ENCODE measurements at places on chromosomes 7 and 10.

DNA sequence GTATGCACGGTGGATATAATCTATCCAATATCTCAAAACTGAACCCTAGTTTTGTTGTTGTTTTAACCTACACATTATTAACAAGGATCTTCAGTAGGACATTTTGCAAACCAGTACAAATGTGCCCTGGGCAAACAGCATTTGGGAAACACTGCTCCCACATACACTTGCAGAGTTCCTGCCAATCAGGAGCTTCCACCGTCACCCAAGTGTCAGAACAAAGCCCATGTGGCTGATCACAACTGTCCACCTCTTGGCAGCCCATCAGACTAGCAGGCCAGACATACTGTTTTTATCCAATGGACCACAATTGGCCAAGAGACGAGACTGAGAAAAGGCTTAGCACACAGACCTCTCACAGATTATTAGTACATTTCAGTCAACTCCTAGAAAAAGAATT is 200.4 kb downstream of the FAM107B start:
- DNase-seq, result no peak

- DNase-seq, result no peak
These were observed 149.1 kb downstream of the EBF3 start for GRCh38 chr10:129814681-129815646.

DNA sequence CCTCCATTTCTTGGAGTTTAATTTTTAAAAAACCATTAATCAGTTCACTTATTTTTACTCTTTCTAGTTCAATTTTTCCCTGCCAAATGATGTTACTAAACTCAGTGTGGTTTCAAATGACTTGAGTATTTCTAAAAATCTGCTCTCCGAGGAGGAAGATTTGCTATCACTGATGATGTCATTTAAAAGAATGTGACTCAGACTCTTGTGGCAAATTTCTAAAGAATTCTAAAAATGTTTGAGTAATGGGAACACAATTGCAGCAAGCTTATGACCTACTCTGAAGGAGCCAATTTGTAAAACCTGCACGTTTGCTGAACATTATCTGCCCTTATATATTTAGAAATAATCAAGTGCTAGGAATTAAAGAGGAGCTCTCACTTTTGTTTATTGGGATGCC is 88.6 kb downstream of the SPAG6 start:
- DNase-seq, result no peak

- no peak for DNase-seq
These were observed 2.6 kb upstream of the ZNF503 start for GRCh38 chr10:75403939-75404814.

GRCh38 chr7:121113288-121113687 is 124.8 kb downstream of the CPED1 start:
- no peak for DNase-seq

DNA sequence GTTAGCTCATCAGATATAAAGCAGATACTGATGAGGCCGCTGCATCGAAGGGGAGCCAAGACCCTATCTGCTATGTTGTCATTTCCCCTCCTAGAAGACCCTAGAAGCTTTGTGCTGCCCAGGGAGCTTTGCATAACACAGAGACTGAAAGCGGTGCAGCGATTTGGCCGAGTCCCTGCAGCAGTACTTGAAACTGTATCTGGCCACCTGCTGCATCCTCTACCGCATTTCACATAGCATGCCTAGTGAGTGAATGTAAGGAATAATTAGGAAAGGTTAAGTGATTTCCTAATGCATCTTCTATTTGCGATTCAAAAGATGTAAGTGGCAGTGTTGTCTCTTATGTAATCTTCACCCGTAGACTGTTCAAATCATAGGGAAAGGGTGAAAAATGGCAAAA is 106.7 kb downstream of the LRMDA start:
- DNase-seq, result no peak

DNA sequence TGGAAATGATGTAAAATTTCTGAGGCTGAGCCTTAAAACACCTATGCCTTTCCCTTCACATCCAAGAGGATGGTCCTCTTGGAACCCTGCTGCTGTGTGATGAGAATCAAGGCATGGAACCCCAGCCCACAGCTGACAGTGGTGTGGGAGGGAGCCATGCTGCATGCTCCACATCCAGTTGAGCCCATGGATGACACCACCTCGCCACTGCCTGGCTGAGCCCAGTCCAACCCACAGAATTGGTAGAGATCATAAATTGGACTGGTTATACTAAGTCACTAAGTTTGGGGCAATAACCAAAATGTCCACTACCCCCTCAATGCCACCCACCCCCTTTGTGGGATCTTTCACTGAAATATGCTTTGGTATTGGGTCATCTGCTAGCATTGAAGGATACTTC is 45.9 kb upstream of the C10orf90 start:
- DNase-seq, result no peak

- DNase-seq, result no peak
These were observed 136.7 kb downstream of the CELF2 start for GRCh38 chr10:11154333-11154732.

GRCh38 chr7:81725812-81726127 is 44.1 kb downstream of the HGF start:
- DNase-seq, result no peak

GRCh38 chr7:74083117-74083876 is at the start of gene LIMK1:
Gene LIMK1, plus strand, starts transcription at chr7:74083804. Its CDS starts 187 bp downstream, at chr7:74083991.
- peak; percentile 80 for DNase-seq

GRCh38 chr7:123649964-123650363 is 5.7 kb upstream of the LMOD2 start:
- DNase-seq, result no peak

DNA sequence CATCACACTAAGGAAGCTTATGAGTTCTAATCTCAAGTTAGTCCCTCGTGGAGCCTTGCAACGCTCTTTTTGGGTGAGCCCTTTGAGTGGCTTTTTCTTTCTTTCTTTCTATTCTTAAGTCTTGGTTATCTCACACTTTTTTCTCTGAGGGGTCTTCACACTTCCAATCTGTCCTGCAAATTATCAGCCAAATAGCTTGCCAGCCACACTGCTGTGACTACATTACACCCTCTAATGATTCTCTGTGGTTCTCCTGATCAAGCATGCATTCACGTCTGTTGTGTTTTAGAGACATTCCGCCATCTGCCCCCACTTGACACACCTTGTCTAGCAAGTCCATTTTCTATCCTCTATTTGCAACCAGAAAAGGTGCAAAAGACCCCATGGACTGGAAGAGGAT is 340.2 kb downstream of the THSD7A start:
- DNase-seq, result no peak

DNA sequence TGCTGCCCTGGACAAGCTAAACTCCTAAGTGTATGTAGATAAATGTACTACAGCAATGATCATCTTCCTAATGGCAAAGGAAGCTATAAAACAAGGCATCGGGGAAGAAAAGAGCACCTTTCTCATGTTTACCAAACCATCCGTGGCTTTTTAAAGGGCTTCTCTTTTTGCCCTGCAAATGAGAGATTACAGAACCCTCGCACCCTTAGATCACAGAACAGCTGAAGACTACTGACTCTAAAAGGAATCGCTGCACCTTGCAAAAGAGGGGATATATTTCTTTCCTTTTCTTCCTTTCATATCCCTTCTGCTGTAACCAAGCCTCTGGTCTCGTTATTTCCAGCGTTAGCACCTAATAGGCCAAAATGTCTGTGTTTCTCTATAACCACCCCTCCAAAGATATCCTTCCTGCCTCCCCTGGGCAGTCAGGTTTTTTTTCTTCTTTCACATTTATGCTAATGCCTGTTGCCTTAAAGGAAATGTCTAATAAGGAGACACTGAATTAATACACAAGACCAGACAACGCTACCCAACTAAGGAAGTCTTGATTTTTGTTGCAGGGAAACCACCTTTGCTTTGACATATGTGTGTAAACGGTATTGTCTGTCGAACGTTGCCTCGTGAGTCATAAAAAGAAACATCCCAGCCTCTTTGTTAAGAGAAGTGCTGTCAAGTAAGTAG is 10.5 kb downstream of the ST8SIA6 start:
- DNase-seq, result no peak

- no peak for DNase-seq
These were observed 69.1 kb downstream of the INPP5A start for GRCh38 chr10:132606536-132607316.

DNA sequence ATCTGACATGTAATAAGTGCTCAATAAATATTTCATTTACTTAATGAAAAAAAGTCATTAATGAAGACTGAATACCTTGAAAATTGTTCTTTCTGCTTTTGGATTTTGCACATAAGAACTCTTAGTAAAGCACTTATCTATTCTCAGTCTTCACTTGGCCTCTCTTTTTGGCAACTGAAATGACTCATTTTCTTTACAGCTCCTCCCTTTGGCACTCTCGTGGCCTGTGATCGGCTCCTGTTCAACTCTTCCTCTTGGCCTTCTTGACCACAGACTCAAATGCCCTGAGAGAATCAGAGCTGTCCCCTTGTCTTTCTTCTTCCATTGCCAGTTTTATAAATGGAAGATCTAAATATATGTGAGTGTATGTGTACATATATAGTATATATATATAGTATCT is 54.2 kb downstream of the FOXP2 start:
- DNase-seq, result no peak

GRCh38 chr10:100008142-100008522 is 1.6 kb downstream of the DNMBP start:
- no peak for DNase-seq

DNA sequence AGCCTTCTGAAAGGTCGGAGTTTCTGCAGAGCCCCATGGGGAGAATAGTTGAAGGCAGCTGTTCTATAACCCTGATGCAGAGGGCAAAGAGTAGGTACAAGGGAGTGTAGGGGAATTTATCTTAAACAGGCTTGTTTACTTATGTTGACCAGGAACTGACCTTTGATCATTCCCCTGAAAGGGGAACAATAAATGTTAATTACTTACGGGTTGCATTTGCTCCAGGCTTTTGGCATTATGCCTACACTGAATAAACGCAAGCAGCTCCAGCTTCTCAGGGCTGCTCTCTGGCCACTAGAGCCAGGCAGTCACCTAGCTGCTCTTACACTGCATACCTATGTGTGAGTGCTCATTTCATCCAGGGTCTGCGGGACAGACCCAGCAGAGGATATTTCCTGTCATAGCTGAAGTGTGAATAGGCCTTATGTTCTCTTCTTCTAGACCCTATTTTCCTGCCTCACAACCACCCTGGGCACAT is 26.9 kb upstream of the ABCA13 start:
- no peak for DNase-seq

- DNase-seq, result no peak
These were observed 11.0 kb downstream of the PSD start for GRCh38 chr10:102407425-102408130.

- no peak for DNase-seq
These were observed 968 bp upstream of the INMT start for GRCh38 chr7:30750683-30751650.

DNA sequence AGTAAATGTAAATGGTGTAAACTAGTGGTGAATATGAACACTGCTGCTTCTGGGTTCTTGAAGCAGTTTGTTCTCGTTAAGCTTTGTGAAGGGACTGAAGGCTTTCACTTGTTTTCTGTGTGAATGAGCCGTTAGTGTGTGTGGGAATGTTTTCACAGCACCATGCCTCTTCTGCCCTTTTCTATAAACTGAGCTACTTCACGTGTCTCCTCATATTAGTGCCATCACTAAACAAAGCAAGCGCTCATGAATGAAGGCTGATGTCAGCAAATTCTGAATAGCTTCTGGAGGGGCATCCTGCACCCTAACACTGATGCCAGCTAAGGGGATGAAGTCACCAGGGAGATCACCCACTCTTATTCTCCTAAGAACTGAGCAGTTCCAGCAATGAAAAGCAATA is 205.6 kb upstream of the ETV1 start:
- no peak for DNase-seq

DNA sequence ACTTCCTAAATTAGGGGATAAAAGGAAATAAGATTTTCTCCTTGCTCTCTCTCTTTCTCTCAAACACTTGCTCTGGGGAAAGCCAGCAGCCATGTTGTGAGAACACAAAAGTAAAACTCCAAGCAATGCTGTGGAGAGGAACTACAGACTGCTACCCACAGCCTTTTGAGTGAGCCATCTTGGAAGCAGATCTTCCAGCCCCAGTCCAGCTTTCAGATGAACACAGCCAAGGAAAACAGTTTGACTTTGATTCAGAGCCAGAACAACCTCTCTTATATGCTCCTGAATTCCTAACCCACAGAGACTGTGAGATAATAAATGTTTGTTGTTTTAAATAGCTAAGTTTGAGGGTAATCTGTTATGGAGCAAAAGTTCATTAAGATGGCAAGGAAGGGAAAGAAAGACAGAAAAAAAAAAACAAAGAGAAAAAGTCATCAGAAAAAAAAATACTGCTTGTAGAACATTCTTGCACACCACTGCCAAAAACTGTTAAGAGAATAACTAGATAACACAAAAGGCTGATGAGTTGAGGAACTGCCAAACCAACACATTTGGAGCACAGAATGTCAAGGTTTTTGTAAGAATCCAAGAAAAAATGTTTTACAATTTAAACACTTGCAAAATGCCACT is 20.9 kb upstream of the PRKAR2B start:
- DNase-seq, result no peak

DNA sequence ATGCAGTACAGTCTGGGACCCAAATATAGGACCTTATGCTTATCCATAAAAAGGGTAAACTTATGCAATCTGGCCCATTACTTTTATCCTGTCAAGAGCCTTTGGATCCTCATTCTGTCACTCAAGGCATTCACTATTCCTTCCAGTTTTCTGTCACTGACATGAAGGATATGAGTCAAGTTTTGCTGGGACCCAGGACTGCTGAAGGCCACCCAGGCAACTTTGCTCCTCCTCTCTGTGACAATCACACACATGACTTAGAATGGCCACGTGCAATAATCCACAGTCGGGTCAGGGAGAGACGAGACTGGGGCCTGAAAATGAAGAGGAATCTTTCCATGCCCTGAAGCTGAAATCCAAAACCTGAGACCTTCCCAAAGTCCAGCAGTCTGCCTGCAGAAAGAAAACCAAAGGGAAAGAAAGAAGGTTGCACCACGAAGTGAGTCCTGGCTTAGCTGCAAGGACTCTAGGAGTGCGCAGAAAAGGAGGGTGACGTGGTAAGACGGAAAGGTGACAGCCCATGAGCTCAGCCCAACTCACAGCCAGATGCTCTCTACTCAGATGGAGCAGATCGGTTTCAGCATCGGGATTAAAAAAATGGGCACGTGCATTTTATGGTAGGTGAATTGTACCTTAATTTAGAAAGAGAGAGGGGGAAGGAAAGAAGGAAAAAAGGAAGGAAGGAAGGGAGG is 67.2 kb downstream of the VOPP1 start:
- DNase-seq, result no peak

All from stimulated activated CD4-positive, alpha-beta T cell treated with anti-CD3 and anti-CD28 coated beads, Interleukin-4, amount 100 ng/mL, for 24 hours (primary cell).